Stimulated activated effector memory CD8-positive, alpha-beta T cell treated with anti-CD3 and anti-CD28 coated beads, Interleukin-12 subunit alpha, Interleukin-12 subunit beta, amount 100 ng/mL, for 72 hours (primary cell): ENCODE measurements at places on chromosomes 6 and 20.

DNA sequence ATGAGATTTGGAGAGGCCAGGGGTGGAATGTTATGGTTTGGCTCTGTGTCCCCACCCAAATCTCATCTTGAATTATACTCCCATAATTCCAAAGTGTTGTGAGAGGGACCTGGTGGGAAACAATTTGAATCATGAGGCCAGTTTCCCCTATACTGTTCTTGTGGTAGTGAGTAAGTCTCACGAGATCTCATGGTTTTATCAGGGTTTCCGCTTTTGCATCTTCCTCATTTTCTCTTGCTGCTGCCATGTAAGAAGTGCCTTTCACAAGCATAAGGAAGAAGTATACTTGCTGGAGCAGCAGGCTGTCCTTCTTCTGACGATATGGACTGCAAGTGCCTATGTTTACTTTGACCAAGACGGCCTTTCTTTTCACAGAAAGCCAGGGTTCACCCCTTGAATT is 270.5 kb downstream of the ESR1 start:
- no peak for DNase-seq

DNA sequence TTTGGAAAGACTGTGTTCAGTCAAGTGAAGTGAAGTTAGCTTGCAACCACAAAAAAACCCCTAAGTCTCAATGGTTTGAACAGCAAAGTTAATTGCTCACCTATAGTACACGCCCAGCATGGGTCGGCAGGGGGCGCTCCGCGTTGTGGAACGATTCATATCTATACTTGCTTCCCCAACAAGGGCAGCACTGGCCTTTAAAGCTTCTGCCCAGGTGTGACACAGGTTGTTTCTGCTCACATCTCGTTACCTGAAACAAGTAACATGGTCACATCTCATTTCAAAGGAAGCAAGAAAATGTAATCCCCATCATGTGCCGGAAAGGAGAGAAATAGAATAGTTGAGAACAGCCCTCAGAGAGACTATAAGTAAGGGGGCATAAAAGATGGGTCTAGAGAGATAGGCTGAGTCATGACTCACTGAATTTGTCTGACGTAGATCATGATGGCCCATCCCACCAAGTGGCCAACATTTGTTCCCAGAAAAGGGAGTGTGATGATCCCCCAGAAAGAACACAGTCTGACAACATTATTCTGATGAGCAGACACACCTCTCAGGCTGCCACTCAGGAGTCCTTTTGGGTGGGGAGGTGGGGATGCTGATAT is 29.0 kb downstream of the HNF4A start:
- peak; percentile 75 for DNase-seq

DNA sequence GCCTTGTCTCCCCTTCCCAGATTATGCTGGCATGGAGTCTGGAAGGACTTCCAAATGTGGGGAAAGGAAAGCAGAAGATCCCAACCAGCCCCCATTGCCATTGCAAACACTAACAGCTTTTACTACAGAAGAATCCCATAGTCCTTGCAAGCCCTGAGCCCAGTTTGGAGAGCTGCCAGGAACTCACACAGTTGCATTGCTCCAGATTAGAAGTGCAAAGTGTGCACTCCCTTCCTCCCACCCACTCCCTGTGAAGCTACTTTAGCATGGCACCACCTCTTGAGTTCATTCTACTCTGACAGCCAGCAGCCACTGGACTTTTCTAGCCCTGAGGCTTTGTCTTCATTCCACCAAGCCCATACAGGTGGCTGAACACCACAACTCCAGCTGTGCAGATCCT is 67.6 kb downstream of the SLC22A2 start:
- no peak for DNase-seq

- DNase-seq = no peak
Observed at GRCh38 chr6:74466572-74466971, 739.3 kb downstream of the COL12A1 start.

DNA sequence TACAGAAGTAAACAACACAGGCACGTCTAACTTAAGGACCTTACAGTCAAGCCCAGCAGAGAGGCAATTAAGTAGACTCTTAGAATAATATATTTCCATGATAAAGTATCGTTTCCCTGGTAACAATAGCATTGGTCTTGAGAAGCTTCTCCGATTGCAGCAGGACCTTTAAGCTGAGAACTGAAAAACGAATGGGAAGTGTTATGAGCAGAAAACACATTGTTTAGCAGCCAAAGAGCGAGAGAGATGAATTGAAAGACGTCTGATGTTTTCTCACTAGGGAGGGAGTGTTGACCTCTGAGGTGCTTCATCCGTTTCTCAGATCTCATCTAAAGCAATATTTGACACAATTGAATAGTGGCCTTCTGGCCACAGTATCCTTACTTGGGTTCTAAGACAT is 855 bp downstream of the BYSL start:
- DNase-seq = no peak

- DNase-seq = peak; percentile 54
Observed at GRCh38 chr6:28606424-28607391, 81.0 kb downstream of the GPX5 start.

DNA sequence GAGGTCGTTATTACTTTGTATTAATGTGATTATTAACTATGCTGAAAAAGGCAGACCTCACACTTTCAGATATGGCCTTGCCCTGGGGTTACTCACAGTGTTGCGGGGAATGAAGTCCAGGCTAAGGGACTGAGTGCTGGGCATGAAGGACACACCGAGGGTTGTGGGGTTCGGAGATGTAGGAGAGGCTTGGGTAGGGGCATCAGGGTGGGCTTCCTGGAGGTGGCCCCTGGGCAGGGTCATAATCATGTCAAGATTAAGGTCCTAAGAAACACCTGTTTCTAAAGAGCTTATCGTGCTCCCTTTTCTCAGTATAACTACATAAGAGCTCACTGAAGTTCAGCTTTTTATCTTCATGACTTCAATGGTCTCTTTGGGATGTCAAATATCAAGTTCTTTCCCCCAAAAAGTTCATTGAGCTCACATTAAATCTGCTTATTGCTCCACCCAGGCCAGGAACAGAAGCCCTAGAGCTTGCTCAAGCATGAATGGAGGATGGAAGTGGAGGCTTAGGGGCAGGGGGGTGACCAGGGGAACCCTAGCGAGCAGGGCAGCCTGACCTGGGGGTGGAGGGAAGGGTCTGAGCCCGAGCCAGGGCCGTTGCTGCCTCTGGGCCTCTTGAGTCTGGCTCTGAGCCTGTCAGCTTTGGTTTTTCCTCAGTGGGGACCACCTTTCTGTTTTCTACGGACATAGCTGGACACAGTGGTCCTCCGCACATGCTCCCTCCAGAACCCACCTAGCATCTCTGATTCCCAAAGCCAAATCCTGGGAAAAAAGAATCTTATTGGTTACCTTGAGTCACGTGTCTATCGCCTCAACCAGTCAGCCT is 37.3 kb upstream of the TGM2 start:
- no peak for DNase-seq

DNA sequence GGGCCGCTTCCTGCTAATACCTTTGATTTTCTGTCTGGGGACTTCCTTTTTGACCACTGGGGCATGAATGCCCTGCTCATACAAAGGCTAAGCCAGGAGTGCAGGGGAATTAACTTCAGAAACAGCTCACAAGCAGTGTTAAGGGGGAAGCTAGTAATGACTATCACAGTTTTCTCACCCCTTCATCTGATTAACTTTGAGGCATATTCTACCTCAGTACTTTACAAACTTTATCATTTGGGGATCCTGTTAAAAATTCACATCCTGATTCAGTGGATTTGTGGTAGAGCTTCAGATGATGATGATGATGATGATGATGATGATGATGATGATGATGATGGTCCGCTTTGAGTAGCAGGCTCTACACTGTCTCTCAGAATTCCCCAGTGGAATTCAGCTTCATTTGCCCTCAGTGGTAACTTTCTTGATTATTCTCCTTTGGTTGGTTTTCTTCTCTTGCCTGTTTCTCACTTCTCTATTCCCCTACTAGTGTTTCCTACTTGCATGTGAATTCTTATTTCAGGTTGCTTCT is 78.4 kb upstream of the TMEM170B start:
- no peak for DNase-seq

DNA sequence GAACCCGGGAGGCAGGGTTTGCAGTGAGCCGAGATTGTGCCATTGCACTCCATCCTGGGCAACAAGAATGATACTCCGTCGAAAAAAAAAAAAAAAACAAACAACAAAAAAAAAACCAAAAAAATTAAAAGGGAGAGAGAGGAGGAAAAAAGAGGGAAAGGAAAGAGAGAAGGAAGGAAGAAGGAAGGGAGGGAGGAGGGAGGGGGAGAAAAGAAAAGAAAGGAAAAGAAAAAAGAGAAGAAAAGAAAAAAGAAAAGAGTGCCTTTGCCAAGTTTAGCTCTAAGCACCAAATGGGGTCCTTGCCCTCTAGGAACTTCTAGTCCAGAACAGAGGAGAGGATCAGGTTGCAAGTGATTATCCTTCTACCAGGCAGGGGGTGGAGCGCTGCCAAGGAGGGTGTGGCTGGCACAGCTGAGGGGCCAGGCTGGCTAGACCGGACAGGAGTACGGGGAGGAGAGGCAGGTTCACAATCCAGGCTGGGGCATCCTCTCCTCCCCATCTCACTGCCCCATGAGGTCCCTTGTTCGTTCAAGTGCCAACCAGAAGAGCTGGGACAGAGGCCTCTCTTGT is 19.1 kb downstream of the GNAS start:
- DNase-seq = no peak

- peak; percentile 74 for DNase-seq
Observed at GRCh38 chr6:89371849-89372505, 19.5 kb upstream of the UBE2J1 start.

DNA sequence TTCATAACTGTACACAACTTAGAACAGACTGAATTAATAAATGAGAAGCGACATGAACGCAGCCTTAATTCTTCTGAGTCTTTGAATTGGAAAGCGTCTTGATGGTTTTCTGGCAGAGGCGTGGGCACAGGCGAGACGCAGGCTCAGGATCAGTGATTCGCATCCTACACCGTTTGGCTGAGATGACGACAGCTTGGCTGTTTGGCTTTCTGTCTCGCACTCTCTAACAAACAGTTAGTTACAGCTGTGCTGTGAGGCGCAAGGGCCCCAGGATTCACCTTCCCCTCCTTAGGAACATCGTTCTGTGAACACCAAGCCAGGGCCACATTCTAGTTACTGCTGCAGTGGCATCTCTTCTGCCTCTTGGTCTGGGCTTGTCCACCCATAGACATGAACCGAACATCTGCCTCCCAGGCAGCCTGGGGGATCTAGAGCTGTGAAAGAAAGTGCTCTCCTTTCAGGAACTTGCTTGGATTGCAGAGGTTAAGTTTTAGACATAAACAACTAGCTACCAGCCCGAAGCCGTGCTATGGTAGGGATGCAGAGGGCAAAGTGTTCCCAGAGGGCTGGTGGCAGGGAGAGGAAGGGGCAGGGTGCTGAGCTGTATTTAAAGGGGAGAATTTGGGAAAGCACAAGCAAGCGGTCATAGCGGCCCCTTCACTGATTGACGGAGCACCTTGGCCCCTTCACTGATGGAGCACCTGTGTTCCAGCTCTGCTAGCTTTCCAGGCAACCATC is 49.6 kb downstream of the TCP11 start:
- DNase-seq = peak; percentile 34

DNA sequence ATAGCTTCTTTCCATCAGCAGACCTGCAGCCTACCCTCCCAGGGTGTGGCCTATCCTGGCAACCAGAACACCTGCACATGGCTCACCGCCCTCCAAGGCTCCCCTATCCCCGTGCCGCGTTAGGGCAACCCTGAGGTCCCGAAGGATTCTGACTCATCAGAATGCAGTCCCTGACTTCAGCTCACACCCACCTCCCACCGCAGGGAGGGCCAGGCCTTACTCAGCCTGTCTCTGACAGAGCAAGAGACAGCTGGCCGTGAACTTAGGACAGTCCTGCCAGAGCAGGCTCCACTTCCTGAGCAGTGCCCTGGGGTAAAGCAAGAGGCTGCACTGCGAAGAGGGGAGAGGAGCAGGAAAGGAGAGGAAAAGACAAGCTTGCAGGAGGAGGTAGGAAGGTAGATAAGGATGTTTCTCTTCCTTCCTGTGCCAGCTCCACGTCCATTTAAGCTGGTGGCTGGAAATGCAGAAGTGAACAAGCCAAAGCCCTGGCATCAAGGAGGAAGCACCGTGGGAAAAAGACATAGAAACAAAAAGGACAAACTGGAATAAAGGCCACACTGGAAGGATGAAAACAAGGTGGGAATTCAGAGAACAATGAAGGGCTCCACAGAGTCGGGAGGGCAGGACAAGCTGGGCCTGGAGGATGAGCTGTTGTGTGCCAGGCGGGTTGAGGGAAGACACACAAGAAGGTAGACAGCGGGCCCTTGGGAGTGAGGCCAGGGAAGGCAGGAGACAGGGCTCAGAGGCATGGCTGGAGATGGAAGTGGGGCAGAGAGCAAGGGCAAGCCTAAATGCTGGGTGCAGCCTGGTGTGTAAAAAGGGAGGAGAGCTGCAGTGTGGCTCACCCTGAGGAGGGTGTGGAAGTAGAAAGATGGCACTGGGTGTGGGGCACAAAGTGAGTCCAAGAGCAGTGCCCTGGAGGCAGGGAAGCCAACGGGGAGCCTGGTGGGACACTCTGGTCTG is 102.7 kb downstream of the SLC23A2 start:
- no peak for DNase-seq

DNA sequence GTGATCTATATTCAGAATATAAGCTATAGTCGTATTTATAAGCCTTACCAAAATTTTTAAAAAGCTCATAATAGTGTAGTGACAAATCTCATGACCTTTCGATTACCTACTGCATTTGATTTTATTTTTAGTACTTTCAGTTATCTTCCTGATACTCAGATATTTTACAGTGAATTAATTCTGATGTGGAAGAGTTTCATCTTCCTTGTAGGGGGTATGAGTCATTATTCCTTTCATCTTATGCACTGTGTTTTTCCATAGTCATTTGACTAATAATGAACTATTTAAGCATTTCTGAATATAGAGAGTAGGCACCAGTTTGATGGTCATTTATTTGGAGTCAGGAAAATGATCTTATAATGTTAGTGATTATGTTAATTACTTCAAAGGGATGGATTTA is 36.4 kb downstream of the HDGFL1 start:
- DNase-seq = no peak

GRCh38 chr6:42417641-42418112 is 34.0 kb downstream of the TRERF1 start:
- DNase-seq = peak; percentile 45

- no peak for DNase-seq
Observed at GRCh38 chr20:44714102-44714700, 968 bp upstream of the CCN5 start.

GRCh38 chr20:37361336-37361735 is 15.4 kb downstream of the SRC start:
- no peak for DNase-seq
